Uterus (tissue), 4 donors: ENCODE measurements at places on chromosomes 7 and 10.

DNA sequence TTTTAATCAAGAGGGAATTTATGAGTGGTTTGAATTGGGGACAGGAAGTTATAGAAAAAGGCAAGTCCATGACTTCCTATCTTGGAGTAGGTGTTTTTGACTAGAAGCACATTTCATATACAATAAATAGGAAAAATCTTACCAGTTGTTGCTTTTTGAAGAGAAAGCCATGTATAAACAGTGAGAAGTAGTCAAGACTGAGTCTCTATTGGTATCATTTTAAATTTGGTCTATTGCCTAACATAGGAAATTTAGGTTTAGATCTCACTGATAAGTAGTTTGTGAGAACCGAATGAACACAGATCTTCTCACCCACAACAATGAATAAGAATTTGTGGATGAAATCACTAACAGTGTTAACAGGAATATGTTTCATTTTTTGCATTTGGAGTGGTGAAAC is 387.2 kb downstream of the BBS9 start:
- no peak for DNase-seq

- DNase-seq, result peak; percentile 95
Observed at GRCh38 chr10:79223091-79224048, 123.9 kb upstream of the PPIF start.

DNA sequence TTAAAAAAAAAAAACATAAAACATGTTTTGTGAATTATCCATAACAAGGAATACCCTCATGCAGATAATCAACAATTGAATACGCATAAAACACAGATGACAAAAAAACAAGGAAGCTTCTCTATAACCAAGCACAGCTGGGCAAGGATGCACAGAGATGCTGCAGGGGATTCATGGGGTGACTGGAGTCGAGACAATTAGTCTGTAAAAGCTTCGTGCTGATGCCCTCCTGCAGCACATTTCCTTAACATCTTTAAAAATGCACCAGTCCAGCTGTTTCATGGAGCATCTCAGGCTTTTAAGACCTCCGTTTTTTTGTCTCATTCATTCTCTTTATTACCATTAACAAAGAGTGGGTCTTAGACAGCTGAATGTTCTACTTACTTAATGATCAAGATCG is 794.0 kb upstream of the C7orf33 start:
- no peak for DNase-seq

GRCh38 chr10:33155720-33156638 is 178.5 kb downstream of the NRP1 start:
- no peak for DNase-seq

DNA sequence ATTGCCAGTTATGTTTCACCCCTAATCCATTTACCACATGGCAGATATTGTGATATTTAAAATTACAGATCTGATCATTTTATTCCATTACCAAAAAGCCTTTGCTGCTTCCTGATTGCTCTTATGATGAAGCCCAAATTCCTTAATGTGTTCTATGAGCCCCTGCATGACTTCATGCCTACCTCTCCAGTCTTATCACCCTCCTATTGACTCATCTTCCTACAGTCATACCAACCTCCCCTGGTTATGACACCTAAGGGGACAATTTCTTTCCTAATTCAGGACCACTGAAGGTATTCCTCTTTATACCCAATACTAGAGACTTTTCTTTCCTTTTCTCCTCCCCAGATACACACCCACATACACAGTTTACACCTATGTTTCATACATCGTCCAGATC is 36.0 kb downstream of the TES start:
- no peak for DNase-seq

GRCh38 chr7:143345428-143345900 is 17.0 kb downstream of the FAM131B start:
- no peak for DNase-seq

DNA sequence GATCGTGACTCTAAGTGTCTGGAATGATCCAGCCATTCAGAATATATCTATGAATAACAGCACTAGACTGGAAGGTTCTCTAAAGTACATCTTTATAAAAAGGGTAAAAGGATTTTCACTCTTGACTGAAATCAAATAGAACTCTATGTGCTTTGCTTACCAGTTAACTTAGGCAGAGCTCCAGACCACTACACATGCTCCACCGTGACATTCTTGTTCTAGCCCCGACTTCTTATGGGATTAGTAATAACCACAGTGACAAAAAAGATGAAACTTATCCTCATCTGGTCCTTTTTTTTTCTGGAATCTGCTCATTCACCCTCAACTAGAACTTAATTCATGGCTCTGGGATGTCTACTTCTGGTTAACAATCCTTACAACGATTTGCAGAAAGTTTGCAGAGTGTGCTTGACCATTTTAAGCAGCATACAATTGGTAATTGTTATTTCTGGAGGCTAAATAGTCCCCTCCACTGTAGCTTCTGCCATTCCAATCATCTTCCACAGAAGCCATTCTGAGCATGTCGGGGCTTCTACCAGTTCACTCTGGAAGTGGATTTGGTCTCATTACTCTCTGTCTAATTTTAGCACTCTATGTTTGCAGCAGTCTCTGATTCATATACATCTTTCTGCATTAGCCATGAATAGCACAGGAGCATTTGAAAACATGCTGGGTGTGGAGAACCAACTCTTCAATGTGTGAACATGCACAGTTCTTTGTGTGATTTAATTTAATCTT is 163.7 kb upstream of the CDC14C start:
- DNase-seq, result no peak

DNA sequence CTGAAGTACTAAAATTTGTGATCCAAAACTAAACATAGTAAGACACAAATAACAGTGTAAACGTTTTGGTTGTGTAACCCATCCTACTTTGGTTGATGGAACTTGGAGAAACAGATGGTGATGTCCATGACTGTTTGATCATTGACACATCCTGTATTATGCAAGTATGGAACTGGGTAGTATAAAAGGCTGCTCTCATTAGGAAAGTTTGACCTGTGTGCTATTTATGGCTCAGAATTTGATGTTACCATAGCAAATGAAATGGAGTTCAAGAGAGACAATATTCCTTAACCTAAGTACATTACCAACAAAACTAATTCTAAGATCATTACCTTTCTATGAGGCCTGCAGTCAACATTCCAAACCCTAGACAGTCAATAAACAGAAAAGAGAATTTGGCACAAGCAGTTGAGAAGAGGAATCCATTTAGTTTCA is 39.9 kb downstream of the DKK1 start:
- DNase-seq, result no peak

DNA sequence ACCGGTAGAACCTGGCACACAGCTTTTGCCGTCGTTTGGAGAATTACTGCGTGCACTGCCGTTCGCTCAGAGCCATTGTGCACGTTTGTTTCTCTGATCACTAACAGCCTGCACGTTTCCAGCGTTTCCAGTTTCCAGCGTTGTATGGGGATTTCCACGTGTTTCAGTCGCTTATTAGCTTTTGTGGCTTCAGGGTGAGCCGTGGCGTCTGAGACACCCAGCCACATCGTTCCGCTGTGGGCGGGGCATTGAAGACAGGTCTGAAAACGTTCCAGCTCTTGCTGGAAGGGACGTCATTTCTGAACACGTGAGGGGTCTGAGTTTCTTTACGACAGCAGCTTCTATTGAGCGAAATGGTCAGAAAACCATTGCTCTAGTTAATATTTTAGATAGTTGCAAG is 164.8 kb downstream of the DNAJB6 start:
- no peak for DNase-seq

- DNase-seq, result no peak
Observed at GRCh38 chr7:150516956-150517745, 2.5 kb downstream of the GIMAP7 start.
